NCI-H226 (cell line): ENCODE measurements at places on chromosomes 7 and 10.
A peak's percentile ranks its signal among the peaks of the same experiment; 100 is the strongest.

DNA sequence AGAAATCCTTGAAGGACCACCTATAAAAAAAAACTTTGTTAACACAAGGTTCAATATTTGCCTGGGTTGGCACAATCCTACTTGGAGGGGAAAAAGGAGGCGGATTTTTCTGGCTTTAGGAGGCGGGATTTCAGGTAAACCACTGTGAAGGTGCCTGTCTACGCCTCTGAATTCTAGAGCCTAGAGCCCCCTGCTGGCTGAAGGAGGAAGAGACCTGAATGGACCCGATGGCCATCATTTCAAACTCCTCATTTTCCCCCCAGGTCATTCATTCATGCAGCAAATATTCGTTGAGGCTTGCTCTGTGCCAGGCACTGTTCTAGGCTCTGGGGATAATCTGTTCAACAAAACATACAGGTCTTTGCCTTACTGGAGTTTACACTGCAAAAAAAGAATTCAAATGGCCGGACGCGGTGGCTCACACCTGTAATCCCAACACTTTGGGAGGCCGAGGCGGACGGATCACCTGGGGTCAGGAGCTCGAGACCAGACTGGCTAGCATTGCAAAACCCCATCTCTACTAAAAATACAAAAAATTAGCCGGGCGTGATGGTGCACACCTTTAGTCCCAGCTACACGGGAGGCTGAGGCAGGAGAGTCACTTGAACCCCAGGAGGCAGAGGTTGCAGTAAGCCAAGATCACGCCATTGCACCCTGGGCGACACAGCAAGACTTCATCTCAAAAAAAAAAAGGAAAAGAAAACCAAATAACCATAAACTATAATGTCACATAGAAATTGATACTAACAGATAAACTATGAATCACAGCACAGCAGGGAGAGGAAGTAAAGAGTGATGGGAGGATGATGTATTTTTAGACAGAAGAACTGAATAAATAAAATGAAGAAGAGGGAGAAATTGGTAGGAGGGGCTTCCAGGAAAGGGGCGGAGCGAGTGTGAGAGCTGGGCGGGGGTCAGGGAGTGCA, 90.1 kb upstream of the NFE2L3 start:
- DNase-seq: peak; percentile 64

DNA sequence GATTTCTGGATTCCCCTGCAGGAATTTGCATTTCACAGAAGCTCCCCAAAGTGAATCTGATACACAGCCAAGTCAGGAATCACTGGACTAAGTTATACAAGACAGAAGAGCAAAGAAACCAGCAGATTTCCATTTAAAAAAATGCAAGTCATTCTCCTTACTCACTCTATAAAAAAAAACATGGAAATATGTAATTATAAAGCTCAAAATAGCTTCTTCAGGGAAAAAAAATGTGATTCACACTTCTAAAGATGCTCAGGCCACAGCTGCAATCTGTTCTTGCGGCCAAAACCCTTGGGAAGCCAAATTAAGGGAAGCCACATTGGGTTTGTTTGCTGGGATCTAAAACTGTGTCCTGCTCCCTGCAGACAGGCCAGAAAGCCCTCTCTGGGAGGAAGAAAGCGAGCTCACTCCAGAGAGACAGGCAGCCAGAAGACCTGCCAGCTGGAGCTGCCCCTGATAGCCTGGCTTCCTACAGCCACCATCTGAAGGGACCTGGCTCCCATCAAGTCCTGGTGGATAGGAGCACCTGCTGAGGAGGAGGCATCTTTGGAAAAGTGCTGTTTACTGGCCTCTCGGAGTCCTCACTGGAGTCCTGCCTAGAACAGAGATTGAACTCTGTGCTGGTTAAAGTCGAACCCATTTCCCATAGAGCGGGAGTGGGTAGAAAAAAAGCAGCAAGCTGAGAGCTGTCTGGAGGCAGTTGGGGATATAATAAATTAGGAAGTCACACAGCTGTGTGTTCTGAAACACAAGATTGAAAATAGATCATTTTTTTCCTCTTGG, 359.2 kb upstream of the AOAH start:
- DNase-seq: no peak

GRCh38 chr10:24370877-24371276, 161.9 kb downstream of the KIAA1217 start:
- DNase-seq: no peak

GRCh38 chr7:114481999-114482398, 67.4 kb downstream of the FOXP2 start:
- peak; percentile 64 for DNase-seq

DNA sequence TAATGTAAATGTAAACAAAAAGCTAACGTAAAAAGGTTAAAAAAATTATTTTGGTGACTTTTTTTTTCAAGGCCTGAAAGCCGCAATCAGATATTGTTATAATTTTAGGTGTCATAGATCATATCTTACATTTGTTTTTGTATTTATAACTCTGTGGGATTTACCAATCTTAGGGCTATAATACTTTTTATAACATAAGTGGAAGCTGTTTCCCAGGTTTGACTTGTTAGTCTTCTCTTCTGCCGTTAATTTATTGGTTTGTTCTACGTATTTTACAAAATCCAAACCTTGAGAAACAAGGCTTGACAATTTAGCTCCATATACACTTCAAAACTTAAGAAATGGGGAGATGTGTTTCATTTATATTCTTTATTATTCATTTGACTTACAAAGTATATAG, 119.4 kb downstream of the EVX1 start:
- no peak for DNase-seq

DNA sequence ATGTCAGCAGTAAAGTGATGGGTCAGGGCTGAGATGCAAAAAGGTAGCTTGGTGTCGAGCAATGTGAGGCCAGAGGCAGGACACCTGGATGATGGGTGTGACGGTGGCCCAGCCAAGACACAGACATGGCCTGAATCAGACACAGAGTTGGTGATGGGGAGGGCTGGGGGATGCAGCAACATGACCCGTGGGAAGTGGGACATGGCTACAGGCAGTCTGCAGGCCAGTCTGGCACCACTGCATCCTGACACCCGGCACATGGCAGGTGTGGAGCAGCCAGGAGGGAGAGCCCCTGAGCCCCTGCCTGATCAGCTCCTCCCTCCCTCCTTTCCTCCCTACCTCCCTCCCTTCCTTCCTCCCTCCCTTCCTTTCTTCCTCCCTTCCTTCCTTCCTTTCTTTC, 114.8 kb upstream of the WDR11 start:
- DNase-seq: no peak

- DNase-seq: no peak
Measured at GRCh38 chr7:92631850-92632487, 41.8 kb upstream of the FAM133B start.

DNA sequence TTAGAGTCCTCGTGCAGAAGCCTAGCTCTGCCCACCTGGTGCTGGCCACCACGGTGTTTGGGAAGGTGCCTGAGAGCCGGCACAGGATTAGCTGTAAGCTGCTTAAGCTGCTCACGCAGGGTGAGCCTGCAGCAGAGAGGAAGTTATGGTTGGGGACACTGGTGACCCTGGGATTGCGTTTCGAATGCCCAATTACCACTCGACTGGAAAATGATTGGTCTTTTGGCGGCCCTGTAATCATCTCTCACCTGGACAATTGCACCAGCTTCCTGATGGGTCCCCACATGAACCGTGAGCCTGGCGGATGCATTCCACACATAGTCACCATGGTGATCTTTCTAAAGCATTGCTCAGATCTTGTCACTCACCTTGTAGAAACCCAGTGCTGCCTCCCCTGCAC, 442.3 kb upstream of the ZMIZ1 start:
- no peak for DNase-seq

- peak; percentile 64 for DNase-seq
Measured at GRCh38 chr10:80104066-80104926, 25.8 kb downstream of the TMEM254 start.

DNA sequence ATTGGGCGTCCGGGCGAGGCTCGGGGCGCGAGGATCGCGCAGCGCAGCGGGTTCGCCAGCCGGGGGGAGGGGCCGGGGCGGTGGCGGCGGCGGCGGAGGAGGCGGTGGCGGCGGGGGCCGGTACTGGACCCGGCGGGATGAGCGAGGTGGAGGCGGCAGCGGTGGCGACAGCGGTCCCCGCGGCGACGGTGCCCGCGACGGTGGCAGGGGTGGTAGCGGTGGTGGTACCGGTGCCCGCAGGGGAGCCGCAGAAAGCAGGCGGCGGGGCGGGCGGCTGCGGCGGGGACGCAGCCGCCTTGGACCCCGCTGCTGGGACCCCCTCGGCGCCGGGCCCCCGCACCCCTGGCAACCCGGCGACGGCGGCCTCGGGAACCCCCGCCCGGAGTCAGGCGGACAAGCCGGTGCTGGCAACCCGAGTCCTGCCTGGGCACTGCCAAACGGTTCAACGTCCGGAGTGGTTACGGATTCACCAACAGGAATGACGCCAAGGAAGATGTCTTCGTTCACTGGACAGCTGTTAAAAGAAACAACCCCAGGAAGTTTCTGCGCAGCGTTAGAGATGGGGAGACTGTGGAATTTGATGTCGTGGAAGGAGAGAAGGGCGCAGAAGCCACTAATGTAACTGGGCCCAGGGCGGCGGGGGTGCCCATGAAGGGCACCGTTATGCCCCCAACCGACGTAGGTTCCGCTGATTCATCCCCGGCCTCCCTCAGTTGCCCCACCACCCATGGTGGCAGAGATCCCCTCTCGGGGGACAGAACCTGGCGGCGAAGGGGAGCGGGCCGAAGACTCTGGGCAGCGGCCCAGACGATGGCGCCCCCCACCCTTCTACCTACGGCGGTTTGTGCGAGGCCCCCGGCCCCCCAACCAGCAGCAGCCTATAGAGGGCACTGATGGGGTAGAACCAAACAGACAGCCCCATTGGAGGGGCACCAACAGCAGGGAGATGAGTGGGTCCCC, 100.3 kb upstream of the CPXM2 start:
- no peak for DNase-seq

- no peak for DNase-seq
Measured at GRCh38 chr10:8136736-8137135, 82.2 kb downstream of the GATA3 start.

DNA sequence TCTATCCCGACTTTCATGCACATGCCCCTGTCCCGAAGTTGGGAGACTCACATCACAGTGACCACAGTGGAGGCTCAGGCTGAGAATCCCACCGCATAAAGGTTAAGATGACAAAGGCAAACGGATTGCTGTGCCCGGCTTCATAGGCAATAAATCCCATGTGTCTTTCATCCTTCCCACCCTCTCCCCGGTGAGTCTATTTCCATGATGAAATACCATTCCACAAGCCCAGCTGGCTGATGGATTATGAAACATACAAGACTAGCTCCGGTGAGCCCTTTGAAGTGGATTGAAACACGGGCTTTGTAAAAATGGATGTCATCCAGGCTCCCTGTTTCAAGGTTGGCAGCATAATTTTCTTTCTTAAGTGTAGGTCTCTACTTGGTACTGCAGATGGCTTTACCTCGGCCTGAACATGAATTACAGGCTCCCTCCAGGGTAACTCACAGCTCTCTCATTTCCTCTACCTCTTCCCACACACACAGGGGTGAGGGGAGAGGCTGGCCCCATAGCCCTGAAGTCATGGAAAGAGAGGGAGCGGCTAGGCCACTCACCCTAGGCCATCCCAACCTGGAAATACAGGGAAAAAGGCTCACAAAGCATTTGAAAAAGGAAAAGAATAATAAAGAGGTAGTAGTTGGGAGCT, 92.0 kb upstream of the CALN1 start:
- no peak for DNase-seq

- no peak for DNase-seq
Measured at GRCh38 chr7:960269-960871, 5.9 kb upstream of the ADAP1 start.

DNA sequence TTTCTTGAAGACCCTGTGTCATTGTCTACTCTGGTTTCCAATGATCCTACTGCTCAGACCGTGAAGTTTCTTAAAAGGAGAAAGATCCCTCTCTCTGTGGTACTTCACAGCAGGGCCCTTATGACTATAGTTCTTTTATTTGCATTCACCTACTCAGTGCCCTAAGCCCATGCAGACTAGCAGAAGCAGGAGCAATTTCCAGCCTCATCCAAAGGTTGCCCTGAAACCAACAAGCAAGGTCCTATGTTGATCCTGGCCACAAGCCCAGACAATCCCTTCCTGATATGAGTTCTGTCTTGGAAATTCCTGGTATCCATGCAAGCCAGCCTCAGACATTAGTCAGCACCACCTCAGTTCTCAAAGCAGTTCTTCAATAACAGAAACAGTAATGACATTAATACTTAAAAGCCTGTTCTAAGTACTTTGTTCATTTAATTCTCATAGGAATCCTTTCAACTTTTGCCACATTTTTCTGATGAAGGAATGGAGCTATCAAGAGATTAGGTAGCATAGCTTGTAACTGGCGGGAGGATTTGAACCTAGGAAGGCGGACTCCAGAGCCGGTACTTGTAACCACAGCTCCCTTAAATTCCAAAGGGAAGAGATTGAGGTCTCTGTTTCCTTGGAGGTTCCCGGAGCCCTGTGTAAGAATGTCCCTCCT, 58.1 kb upstream of the ST8SIA6 start:
- peak; percentile 96 for DNase-seq

GRCh38 chr7:74174606-74175082, 488 bp downstream of the EIF4H start:
- DNase-seq: peak; percentile 18

DNA sequence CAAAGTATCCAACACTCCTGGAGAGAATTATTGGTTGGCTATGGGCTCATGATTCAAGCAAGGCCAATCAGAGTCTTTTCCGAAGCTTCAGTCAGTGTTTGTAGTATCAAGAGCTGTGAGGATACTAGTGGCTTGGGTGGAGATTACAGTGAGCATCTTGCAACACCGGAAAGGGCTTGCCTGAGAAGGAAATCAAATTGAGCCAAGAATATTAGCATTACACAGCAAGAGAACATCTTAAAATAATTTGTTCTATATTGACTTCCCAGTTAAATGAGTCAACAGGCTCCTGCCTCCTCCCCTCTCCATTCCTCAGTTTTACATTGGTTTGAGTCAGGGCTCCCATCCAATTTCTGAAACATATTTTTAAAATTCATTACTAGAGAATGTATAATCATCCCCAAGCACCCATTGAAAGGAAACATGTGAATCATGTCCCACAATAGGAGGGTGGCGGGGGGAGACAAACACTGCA, 127.4 kb downstream of the ELAPOR2 start:
- DNase-seq: peak; percentile 84

- no peak for DNase-seq
Measured at GRCh38 chr10:239109-239508, 103.9 kb downstream of the ZMYND11 start.

- DNase-seq: no peak
Measured at GRCh38 chr7:7408001-7408770, 127.5 kb downstream of the COL28A1 start.

- DNase-seq: no peak
Measured at GRCh38 chr10:14810969-14811953, 26.6 kb downstream of the CDNF start.

GRCh38 chr7:140619176-140619575, 21.4 kb downstream of the DENND2A start:
- DNase-seq: no peak

GRCh38 chr7:36192053-36192824, 39.2 kb downstream of the EEPD1 start:
- DNase-seq: no peak
